ENCODE measurements at places on chromosomes 1 and 21. TPM values are rescaled to one million over a fixed set of nuclear protein-coding genes. Genes with fewer than 3 reads are reported as not detected.

DNA sequence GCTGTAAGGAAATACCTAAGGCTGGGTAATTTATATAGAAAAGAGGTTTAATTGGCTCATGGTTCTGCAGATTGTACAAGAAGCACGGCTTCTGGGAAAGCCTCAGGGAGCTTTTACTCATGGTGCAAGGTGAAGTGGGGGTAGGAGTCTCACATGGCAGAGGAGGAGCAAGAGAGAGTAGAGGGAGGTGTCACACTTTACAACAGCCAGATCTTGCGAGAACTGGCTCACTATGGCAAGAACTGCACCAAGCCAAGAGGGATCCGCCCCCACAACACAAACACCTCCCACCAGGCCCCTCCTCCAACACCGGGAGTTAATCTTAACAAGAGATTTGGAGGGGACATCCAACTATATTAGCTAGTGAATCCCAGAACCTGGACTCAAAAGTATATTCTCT is 135.4 kb upstream of the SOD1 start:
- no peak overlapping the region for H3K4me3 ChIP-seq
- H3K27me3 ChIP-seq = no peaks in the 10 kb centered on the region
- H3K36me3 ChIP-seq = peaks cover 5% of the 10 kb centered on the region
- peaks cover 5% of the 10 kb centered on the region for H3K4me1 ChIP-seq
- no peak overlapping the region for H3K27ac ChIP-seq

DNA sequence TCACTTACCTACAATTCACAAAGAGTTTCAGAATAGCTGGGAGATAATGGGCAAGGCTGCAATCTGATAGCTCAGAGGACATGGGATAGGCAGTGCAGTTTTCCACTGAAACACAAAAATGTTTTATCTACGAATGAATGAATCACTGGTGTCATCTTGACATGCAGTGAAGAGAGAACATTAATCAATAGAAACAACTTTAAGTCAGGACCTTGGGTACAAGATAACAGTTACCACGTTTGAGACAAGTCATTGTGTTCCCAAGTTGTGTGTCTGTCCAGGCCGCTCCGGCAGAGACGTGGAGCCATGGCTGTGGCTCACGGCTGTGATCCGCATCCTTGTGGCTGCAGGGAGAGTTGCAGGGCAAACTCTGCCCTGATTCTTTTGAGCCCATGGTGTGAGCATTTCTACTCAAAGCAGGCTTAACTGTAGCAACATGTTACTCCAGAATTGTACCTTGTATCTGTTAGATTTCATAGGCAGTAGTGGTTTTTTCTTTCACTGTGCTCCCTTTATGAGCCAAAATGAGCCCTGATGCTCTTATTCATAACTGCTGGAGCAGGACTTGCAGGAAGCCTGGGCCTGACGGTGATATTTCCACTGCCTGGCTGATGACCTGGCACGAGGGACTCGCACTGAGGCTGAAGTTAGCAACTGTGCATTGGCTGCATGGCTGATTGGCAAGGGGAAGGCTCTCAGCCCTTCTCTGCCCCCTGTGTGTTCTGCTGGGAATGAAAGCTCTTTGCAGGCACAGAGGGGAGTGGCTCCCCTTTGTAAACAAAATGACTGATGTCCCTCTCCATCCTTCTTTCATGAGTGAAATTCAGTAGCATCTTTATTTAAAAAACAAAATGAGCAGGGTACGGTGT is 465.2 kb downstream of the AJAP1 start:
- H3K4me3 ChIP-seq = no peak overlapping the region
- H3K36me3 ChIP-seq = no peaks in the 10 kb centered on the region
- no peaks in the 10 kb centered on the region for H3K27me3 ChIP-seq
- H3K27ac ChIP-seq = no peak overlapping the region
- DNase-seq = no peak
- no peaks in the 10 kb centered on the region for H3K4me1 ChIP-seq

GRCh38 chr1:4745560-4745959 is 91.2 kb downstream of the AJAP1 start:
- H3K4me3 ChIP-seq = no peak overlapping the region
- H3K27ac ChIP-seq = no peak overlapping the region
- DNase-seq = no peak

GRCh38 chr1:199746666-199747384 is 280.7 kb upstream of the NR5A2 start:
- no peak for DNase-seq
- no peak overlapping the region for H3K27ac ChIP-seq
- no peaks in the 10 kb centered on the region for H3K36me3 ChIP-seq
- peaks cover 8% of the 10 kb centered on the region for H3K27me3 ChIP-seq
- H3K4me1 ChIP-seq = no peaks in the 10 kb centered on the region
- H3K4me3 ChIP-seq = no peak overlapping the region

C1orf105 gene
- total RNA-seq = not detected
